ENCODE measurements at places on chromosomes 13 and 19.

GRCh38 chr13:85582890-85583289 lies 216.3 kb downstream of the SLITRK6 start:
- no peak for DNase-seq

- DNase-seq: no peak
Measured at GRCh38 chr13:31674051-31674450, 65.3 kb upstream of the RXFP2 start.

DNA sequence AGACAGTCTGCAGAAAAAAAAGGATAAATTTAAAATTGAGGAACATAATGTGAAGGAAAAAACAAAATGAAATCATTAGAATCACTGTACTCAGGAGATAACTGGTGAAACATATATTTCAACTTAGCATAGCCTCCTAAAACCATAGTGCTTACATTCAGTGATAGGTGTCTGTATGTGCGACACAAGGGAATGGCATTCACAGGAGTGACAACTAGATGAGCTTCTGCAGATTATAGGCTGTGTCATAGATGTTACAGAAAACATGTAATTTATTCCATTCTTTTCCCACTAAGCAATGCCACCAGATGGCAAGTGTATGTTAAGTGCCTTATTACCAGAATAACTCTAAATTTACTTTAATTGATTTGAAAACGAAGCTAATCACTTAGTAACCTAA lies 960.0 kb upstream of the PCDH20 start:
- DNase-seq: no peak

DNA sequence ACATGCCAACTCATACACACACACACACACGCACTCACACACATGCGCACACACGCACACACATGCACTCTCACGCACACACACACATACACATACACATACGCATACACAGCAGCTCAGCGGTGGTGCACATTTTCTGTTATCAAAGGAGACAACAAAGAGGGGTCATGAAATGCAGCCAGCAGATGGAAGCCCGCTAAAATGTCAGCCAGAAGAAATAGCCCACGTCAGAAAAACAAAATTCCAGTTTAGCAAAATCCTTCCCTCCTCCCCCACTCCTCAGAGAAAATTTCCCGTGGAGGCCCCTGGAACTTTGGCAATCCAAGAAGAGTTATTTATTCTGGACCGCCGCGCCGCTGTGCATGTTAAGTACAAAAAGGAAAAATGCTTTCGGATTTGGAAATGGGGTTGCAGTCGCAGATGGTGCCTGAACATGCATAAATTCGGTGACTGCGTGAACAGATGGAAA lies 114.6 kb upstream of the VSTM2B start:
- DNase-seq: no peak

DNA sequence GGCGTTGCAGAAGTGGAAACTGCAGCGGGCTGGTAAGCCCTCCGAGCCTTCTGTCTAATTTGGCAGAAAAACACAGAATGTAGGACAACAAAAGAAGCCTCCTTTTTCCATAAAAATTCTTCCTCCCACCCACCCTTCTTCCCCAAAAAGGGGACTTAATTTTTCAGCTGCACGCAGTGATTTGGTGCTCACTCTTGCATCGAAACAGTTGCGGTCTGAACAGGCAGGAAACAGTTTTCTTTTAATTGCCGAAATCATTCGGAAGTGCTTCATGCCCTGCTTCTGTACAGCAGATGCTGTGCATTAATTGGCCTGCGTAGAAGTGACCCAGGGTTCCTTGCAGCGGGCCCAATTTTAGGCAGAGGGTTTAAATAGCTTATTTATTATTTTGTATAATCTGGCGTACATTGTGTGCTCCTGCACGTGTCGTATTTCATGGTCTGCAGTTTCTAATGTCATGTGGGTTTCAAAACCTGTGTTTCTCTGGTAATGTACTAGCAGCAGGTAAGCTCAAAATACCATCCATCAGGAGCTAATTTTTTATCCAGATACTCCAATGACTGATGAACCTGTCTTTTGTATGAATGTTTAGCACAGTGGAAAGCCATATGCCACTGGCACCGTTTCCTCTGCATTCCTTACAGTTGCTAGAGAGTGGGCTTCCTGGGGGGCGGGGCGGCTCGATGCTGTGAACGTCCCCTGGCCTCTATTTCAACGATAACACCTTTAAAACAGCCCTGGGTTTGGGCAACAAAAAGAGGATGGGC lies 66.6 kb downstream of the GGACT start:
- DNase-seq: no peak

DNA sequence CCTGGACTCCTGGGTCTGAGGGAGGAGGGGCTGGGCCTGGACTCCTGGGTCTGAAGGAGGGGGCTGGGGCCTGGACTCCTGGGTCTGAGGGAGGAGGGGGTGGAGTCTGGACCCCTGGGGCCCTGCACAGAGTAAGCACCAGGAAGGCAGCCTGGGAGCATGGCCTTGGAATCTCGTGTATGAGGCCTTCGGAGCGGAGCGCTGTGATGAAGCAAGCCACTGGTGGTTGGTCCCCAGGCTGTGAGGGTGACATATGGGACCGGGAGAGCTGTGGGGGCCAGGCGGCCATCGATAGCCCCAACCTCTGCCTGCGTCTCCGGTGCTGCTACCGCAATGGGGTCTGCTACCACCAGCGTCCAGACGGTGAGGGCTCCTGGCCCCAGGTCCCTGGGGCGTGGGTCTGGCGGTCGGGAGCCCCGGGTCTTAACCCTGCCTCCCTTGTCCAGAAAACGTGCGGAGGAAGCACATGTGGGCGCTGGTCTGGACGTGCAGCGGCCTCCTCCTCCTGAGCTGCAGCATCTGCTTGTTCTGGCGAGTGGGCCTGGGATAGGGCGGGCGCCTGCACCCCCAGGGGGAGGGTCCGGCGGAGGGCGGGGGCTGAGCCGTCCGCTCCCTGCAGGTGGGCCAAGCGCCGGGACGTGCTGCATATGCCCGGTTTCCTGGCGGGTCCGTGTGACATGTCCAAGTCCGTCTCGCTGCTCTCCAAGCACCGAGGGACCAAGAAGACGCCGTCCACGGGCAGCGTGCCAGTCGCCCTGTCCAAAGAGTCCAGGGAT lies 918 bp downstream of the TMEM190 start:
- DNase-seq: no peak

DNA sequence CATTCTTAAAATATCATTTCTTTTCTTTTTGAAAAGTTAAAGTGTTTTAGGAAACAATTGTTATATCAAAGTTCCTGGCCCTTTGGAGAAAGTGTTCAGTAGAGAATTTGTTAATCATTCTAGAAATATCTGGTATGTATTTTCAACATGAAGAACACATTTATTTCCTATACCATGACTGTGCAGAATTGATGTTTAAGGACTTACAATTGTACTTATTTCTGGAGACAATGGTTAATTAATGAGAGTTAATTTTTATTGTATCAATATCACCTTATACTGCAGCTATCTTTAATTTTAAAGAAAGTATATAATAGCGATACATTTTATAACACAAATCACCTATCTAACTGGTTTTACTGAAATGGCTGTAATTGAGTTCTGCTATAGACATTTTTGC lies 95.3 kb downstream of the TEX29 start:
- no peak for DNase-seq

DNA sequence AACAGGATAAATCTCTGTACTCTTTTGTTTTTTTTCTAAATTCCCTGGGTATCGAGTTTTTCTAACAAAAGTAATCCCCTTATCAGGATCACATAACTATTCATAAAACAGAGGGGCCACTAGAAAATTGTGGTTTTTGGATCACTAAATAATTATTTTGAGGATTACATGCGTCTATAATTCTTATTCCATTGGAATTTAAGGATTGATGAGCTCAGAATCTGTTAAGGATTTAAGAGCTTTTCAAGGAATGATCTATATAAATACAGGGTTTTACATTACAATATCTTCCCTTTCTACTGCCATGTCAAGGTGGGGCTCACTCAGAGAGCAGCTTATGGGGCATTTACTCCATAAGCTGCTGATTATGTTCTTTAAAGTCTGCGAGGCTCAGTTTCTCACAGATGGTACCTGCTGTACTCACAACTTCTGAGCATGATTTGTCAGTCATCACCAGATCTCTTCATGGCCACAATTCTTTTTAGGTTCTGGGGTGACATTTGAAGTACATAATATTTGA lies 449.8 kb downstream of the PCDH17 start:
- DNase-seq: no peak

- no peak for DNase-seq
Measured at GRCh38 chr19:55678121-55678671, 3.2 kb downstream of the EPN1 start.

DNA sequence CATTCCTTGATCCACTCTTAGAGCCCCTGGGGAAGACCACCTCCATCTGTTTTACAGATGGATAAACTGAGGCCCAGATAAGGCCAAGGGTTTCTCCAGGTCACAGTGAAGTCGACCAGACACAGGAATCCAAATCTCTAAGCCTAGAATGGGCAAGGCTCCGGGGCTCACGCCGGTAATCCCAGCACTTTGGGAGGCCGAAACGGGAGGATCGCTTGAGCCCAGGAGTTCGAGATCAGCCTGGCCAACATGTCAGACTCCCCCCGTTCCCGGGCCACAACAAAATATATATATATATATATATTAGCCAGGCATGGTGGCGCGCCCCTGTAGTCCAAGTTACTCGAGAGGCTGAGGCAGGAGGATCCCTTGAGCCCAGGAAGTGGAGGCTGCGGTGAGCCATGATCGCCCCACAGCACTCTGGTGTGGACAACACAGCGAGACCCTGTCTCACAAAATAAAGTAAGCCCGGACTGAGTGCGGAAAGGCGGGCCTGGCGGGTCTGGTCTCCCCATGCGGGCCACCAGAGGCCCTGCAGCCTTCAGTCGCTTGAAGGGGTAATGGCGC lies 615 bp upstream of the RPL13A start:
- DNase-seq: no peak

GRCh38 chr13:85040215-85040614 lies 759.0 kb downstream of the SLITRK6 start:
- DNase-seq: no peak

- DNase-seq: no peak
Measured at GRCh38 chr13:62309904-62310303, 894.3 kb upstream of the PCDH20 start.

DNA sequence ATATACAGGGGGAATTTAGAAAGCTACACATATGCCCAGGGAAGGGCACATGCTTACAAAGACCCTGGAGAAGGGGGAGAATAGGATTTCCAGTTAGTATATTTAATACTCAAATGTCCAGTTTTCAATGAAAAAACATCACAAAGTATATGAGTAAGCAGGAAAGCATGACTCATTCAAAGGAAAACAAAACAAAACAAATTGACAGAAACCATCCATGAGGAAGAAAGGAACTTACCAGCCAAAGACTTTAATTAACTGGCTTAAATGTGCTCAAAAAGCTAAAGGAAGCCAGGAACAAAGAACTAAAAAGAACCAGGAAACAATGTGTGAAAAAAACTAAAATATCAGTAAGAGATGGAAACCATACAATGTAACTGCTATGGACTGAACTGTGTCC lies 716.2 kb upstream of the ARGLU1 start:
- no peak for DNase-seq

DNA sequence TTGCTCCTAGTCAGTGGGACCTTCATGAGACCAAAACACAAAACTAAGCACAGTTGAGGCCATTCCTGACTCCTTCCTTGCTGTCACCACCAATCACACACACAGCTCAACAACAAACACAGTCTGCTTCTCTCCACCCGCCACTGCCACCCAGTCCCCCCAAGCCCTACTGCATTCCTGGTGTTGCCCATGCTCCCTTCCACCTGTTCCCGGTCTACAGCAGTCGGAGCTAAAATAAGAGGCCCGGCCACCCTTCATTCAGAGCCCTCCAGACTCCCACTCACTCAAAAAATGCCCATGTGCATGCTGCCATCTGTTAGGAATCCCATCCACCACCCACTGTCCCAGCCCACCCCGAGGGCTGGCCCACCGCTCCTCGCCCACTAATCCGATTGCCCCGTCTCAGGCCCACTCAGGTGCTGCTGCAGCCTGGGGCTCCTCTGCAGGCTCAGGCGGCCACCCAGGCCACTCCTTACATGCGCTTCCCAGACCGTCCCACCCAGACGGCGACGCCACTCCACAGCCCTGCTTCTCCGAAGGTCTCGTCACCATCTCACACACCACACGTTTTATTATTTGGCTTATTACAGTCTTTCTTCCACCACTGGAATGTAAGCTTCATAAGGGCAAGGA lies 127.6 kb downstream of the RNF17 start:
- no peak for DNase-seq

DNA sequence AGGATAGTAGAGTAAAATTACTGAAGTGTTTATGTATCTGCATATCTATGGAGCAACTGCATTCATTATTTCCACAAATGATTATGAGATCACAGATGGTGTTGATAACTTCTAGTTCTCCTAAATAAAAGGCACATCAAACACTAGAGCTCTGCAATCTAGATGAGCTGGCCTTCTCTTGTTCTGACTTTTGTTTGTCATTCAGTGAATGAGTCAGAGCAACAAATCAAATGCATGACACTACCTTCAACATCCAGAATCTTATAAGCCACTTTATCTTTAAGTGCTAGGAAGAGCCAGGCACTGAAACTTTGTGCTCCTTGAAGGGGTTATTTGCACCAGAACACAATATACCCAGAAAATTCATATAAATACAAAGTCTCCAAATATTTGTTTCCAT lies 456.0 kb downstream of the PCDH17 start:
- DNase-seq: no peak

- DNase-seq: no peak
Measured at GRCh38 chr19:48428670-48429069, 17.1 kb upstream of the GRWD1 start.

DNA sequence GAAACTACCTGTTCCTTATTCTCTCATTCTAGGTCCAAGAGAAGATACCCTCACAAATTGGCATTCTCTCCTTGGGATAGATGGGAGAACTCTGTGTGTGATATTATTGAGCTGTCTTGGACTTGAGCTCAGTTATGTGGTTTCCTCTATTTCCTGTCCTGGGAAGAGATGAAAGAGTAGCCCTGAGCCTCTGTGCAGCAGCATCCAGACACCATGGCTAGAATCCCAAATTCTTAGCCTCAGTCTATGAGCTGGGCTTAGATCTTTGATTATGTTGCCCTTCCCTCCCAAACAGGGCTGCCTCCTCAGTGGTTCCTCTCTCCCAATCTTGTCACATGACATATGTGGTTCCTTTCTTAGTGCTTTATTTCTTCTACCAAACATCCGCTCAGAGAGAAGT lies 290.7 kb downstream of the SPRY2 start:
- no peak for DNase-seq

GRCh38 chr19:30790056-30790680 lies 418.0 kb downstream of the ZNF536 start:
- DNase-seq: no peak

- DNase-seq: no peak
Measured at GRCh38 chr13:20969182-20969581, 66.6 kb upstream of the XPO4 start.

- no peak for DNase-seq
Measured at GRCh38 chr13:79659121-79659521, 178.2 kb downstream of the NDFIP2 start.

DNA sequence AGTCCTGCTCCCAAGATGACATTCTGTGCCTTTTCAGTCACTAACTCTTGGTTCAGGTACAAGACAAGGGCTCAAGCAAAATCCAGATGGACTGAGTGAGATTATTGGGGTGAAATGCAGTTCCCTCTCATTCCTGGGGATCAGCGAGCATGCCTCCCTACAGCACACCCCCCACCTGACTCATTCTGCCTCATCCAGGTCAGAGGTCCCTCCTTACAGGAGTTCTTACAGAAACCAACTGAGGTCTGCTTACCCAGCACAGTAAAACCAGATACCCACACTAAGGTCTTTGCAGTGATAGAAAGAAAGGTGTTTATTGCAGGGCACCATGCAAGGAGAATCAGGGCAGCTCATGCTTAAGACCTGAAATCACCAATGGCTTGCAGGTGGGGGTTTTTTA lies 21.6 kb upstream of the MRI1 start:
- DNase-seq: no peak

GRCh38 chr13:27188239-27188638 lies 16.6 kb upstream of the USP12 start:
- DNase-seq: no peak
